Stimulated activated CD4-positive, alpha-beta T cell treated with anti-CD3 and anti-CD28 coated beads, Interleukin-1b, Interleukin-23, amount 100 ng/mL, for 1 hour (primary cell): ENCODE measurements at places on chromosomes 7 and 10.

DNA sequence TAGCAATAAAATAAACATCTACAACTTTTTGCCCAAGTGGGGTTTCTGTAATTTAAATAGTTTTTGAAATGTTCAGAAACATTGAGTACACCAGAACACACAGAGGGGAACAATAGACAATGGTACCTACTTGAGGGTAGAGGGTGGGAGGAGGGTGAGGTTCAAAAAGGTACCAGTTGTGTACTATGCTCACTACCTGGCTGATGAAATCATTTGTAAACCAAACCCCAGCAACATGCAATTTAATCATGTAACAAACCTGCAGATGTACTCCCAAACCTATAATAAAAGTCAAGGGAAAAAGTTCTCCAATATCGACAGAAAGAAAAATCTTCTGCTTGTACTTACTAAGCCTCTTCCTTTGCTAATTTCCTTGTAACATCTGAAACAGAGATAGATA, 4.2 kb upstream of the TES start:
- no peak for DNase-seq

DNA sequence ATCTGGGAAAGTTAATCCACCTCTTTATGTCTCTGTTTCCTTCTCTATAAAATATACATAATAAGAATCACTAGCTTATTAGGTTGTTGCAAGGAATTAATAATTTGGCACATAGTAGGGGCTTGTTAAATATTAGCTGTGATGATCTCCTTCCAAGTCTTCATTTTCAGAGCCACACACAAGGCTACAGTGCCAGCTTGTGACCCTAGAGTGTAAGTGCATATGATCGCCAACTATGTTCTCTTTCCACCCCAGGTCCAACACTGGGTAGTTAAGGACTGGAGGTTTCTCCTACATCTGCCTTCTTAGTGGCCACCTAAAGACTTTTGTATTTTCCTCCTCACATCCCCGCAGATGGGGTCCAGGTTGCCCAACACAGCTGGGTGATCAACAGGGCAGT, 17.9 kb upstream of the ACSM6 start:
- no peak for DNase-seq

- DNase-seq, result no peak
Measured at GRCh38 chr7:38311329-38311937, 38.0 kb upstream of the TARP start.

GRCh38 chr10:119290301-119291048, 83.1 kb downstream of the GRK5 start:
- no peak for DNase-seq

DNA sequence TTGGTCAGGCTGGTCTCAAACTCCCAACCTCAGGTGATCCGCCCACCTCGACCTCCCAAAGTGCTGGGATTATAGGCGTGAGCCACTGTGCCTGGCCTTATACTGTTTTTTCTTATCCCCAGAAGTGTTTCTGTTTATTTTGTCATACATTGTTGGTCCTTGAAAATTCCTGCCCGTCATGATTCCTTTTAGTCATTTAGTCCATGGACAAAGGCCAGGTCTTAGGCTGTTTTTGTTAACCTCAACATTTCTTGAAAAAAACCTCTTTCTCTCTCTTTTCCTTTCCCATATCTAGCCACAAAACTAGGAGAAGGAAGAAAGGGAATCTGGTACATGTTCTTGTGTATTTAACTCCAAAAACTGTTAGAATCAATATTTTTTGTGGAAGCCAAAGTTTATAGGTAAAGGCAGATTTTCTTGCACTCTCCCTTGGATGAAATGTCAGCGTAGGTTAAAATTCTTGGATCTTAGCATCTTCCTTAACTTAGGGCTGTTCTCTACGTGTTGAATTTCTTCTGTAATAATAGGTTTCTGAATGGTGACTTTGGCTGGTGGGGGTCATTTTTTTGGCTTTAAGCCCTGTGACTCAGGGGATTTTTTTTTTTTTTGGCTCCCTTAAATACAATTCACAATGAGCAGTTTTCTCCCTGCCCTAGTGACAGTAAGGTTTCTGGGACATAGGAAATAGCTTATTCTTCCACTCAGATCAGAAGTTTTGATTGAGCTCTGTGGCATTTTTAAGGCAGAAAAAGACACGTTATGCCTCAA, 500.8 kb downstream of the AUTS2 start:
- DNase-seq, result no peak

- no peak for DNase-seq
Measured at GRCh38 chr10:49035920-49036319, 79.4 kb downstream of the VSTM4 start.

DNA sequence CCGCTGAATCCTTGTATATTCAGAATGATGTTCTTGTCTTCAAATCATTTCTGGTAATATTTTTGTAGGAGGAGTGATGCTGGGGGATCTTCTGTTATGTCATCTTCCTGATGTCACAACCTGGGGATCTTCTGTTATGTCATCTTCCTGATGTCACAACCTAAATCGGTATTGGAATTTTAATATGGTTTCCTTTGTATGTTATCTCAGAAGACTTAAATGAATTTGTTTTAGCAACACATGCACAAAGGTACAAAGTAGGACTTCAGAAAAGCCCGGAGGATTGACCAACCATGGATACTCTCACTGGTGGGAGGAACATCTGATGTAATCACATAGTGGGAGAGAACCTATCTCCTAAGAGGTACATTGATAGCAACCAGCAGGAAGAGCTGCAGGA, 9.1 kb upstream of the AOAH start:
- DNase-seq, result no peak

DNA sequence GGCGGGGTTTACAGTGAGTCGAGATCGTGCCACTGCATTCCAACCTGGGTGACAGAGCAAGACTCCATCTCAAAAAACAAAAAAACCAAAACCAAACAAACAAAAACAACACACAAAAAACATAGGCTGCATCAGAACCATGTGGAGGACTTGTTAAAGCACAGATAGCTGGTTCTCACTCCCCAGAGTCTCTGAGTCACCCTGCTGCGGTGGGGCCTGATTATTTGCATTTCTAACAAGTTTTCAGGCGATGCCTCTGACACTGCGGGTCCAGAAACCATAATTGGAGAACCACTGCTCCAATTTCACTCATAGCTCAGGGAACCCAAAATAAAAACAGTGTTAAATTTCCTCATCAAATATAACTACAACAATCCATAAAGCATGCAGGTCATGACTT, 816.7 kb downstream of the MAGI2 start:
- no peak for DNase-seq
